T-helper 22 cell (primary cell): ENCODE measurements at places on chromosomes 2 and 18.

GRCh38 chr2:70498528-70498927 is 55.1 kb downstream of the TGFA start:
- DNase-seq = no peak

- no peak for DNase-seq
Observed at GRCh38 chr2:111978452-111979170, 76.5 kb upstream of the TMEM87B start.

- DNase-seq = no peak
Observed at GRCh38 chr2:128736689-128737545, 418.2 kb upstream of the HS6ST1 start.

DNA sequence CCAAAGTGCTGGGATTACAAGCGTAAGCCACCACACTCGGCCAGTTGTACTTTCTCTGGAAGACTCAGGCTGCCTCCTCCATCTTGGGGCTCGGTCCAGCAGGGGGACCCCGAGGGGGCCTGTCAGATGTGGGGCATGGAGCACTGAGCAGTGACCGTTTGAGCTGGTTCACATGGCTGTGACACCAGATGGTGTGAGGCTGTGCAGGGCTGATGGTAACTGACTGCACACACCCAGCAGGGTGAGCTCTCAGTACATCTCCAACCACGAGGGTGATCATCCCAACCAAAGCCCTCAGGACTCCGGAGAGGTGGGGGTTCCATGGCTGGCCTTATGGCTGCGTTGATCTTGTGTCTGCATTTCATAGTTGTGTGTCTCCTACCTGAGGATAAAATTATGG is 63.4 kb downstream of the FAM168B start:
- no peak for DNase-seq

- DNase-seq = no peak
Observed at GRCh38 chr18:31274931-31275330, 43.0 kb upstream of the DSG1 start.

DNA sequence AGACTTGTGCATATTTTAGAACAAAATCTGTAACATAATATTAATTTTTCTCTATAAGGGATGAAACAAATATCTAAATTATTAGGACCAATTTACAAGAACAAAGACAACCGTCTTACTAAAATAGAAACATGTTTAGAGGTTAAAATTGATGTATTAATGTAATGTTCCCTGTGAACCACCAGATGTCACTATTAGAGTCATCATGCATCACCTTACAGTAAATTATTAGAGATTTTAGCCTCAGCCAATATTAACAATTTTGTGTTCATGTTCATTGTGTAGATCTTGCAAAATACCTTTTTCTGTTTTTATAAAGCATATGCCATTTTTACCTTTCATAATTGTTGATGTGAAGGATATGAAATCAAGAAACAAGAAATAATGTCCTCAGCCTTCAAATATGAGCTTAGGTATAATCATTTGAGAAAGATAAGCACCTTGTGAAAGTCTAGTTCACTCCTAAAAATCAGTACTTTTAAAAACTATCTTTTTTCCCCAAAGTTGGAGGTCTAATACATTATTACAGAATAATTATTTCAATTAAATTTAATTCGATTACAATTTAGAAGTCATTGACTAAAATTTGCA is 344.3 kb upstream of the KCNH7 start:
- DNase-seq = no peak

DNA sequence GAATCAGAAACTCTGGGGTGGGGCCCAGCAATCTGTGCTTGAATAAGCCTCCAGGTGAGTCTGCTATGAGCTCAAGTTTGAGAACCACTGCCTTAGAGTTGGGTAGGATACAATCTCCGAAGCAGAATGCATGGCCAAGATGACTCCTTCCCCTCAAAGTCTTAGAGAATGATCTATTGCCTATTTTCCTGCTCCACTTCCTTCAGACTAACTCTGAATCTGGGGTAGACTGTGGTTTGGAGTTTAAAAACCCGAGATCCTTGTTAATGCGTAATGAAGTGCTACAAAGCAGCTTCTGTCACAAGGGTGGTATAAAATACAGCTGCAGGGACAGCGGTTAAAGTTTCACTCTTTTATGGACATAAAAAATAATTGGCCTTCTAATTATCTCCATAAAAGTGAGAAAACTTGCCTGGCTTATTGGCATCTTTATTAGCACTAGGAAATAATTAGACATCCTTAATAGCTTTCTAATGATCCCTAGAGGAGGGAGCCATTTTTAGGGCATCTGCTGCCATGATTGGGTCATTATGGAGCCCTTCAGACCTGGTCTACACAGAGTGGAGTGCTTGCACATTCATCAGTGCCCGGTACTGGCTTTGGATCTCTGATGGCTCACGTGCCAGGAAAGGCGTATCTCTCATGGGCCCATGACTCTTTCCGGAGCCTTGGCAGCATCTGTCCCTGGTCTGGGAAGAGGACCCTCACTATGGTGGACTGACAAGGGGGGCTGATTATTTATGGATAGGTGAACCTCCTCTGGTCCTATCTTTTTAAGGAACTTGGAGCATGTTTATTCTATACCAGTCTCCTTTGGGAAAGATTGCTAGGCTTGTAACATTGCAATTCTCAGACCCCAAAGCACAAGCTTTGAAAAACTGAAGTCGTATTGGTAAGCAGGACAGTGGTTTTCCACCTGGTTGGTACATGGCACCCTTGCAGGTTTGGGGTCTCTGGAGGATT is 28.2 kb downstream of the SIX2 start:
- DNase-seq = no peak

DNA sequence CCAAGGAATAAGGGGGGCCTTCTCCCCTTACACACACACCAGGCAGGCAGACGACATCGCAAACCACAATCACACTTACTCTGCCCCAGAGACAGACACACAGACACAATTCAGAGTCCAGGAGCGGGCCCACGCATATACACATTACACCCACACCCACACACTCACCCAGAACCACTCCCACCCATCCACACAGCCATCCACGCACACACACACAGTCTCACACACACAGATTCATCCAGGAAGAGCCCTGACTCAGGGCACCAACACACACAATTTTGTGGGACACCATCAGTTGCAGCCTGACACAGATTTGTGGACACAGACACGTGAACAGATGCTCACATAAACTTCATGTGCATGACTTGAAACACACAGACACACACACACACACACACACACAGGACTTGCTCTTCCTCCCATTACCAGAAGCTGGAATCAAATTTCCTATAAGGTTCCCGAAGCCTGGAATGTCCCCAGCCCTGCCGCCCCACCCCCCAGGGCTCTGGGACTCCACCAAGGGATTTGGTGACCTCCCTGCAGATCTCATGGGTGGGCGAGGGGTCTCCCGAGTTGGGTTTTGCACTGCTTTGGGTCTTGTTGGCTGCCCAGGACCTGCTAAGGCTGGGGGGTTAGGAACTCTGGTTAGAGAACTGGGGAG is 23.5 kb downstream of the TNS1 start:
- DNase-seq = no peak

GRCh38 chr2:45285311-45285710 is 276.1 kb upstream of the SIX2 start:
- no peak for DNase-seq

- DNase-seq = no peak
Observed at GRCh38 chr2:222572751-222573174, 83.1 kb downstream of the FARSB start.

DNA sequence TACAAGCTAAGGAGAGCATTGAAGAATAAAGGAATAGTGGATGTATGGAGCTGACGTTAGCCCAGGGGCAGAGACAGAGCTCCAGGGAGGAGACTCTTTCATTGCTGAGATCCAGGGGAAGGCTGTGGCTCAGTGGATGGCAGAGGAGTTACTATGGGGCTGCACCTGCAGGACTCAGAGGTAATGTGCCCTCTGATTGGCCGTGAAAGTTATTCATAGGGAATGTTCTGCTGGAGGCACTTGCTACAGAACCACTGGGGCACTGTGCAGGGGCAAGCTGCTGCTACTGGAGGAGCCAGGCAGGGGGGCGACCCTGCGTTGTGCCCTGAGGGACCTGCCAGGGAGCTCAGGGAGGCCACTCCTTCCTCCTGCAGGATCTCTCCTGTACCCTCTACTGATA is 199.2 kb downstream of the PTPRM start:
- DNase-seq = no peak

DNA sequence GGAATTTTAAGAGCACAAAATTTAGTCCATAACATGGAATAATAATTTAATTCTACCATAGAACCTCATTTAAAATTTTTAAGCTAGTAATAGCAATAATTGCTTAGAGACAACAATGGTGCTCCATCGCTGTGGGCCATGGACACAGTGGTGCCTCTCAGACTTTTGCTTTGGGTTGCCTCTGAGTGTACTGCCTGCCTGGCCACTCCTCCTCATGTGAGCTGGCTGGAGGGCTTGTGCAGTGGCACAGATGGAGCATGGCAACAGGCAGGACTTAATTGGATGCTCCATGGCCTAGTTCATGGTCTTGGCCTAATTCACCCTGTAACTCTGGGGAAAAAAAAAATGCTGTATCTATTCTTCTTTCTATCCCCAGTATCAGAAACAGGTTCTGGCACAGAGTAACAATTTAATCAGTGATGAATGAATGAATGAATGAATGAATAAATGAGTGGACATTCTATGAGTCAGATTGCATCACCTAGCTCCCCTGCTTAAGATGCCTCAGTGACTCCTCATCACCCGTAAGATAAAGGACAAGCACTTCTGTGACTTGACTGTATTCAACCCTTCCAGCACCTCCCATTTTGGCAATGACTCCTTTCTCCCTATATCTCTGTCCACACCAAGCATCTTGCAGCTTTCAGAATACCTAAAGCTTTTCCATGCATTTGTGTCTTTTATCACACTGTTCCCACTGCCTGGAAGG is 211.8 kb upstream of the SLC14A2 start:
- DNase-seq = no peak

GRCh38 chr2:88669482-88670214 is 21.8 kb upstream of the RPIA start:
- no peak for DNase-seq

DNA sequence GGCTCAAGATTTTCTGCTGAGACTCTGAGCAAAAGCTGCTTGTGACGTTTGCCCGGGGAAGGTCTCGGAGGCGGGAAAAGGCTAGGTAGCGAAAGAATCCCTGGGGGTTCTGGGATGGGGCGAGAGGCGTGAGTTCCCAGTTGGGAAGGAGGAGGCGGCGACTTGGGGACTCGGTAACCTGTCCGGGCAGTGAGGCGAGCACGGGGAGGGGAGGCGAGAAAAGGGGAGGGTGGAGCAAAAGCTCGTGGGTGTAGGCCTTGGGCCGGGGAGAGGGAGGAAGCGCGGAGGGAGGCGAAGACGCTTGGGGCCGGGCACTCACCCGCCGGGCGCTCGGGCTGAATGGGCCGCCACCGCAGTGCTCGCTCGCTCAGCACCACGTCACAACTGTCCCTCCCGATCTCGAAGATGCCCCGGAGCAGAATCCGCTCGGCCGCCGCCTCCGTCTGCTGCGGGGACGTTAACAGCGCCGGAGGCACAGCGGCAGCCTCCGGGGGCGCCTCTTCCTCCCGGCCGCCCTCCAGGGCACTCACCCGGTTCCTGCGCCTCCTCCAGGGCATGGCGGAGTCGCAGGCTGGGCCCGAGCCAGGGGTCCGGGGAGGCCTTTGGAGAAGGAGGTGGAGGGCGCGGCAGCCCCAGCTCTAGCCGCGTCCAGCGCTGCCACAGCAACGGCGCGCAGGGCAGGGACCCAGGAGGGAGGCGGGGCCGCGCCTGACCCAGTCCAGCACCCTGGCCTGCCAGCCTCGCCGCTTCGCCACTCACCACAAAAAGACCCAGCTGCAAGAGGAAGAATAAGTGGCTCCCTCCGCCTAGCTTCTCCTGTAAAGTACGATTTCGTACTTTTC is at the start of gene CERKL:
CERKL (minus strand) TSS at position 656 of the 842 bp plus-strand sequence; CDS start at position 557, 99 bp downstream.
- DNase-seq = no peak
